Activated T-cell treated with anti-CD3 and anti-CD28 coated beads, Interleukin-2, amount 50 U/mL, for 1 hour (primary cell): ENCODE measurements at places on chromosomes 2 and 18.

- DNase-seq: no peak
Measured at GRCh38 chr2:65864619-65865018, 432.2 kb upstream of the SPRED2 start.

DNA sequence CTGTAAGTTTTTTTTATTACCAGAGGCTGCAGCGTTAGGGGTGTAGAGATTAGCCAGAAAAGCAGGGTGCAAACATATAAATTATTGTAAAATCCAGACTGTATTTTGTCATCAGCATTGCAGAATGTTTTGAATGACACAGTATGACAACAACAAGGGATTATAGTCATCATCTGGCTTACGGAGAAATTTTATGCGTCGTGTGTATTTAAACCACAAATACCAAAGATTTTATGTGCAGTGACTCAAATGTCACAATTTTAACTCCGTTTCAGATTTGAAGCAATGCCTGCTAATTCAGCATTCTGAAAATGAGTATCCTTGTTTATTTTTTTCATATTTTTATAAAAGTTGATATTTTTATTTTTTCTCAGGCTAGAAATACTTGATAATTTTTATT is 19.4 kb upstream of the TMX3 start:
- DNase-seq: no peak

DNA sequence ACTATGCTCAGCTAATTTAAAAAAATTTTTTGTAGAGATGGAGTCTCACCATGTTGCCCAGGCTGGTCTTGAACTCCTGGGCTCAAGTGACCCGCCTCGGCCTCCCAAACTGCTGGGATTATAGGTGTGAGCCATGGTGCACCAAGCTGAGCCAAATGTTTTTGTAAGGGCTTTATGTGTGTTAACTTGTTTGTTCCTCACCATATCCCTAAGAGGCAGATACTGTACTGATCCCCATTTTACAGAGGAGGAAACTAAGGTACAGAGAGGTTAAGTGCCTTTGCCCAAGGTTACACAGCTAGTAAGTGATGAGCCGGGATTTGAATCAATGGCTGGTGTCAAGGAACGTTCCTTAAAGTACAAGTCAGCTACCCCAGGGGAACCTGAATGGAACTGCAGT is 85.3 kb upstream of the KLF7 start:
- no peak for DNase-seq

GRCh38 chr2:211440107-211440506 is 883.7 kb downstream of the CPS1 start:
- DNase-seq: no peak

DNA sequence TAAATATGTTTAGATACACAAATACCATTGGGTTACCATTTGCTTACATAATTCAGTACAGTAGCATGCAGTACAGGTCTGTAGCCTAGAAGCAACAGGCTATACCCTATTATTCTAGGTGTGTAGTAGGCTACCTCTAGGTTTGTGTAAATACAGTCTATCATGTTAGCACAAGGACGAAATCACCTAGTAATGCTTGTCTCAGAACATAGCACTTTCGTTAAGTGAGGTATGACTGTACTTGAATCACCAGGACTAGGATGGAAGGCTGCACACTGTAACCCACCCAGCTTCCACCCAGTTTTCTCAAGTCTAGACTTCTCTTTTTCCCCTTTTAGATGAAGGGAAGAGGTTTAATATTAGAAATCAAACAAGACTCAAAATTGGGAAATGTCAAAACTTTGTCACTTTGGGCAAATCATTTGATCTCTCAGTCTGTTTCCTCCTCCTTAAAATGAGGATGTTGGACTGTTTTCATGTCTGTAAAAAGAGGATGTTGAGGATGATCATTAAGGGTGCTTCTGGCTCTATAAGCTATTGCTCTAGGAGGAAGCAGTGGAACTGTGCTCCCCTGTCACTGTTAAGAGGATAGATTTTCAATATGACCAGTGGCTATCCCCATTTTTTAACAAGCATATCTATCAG is 3.7 kb upstream of the SOCS6 start:
- no peak for DNase-seq

- no peak for DNase-seq
Measured at GRCh38 chr2:219792446-219792845, 165.0 kb downstream of the SLC4A3 start.

DNA sequence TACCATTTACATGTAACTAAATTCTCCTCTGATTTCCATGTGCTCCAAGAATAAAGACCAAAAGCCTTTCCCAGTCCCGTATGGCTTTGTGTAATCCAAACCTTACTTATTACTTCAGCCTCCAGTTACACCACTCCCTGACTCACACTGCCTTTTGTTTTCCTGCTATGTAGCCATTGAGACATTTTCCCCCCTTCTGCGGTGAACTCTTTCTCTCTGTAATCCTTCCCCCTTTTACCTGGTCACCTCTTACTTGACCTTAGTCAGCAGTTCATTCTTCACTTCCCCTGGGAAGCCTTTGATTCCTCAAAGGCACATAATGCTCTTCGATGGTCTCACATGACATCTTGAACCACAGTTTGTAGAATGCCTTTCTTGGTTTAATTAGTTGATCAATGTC is 256.0 kb upstream of the FANCL start:
- DNase-seq: no peak
